Stimulated activated CD8-positive, alpha-beta memory T cell treated with anti-CD3 and anti-CD28 coated beads, Interleukin-2, amount 100 ng/mL, for 1 hour (primary cell): ENCODE measurements at places on chromosomes 5 and 9.

- DNase-seq: no peak
Measured at GRCh38 chr9:110605565-110605964, 26.0 kb upstream of the SVEP1 start.

DNA sequence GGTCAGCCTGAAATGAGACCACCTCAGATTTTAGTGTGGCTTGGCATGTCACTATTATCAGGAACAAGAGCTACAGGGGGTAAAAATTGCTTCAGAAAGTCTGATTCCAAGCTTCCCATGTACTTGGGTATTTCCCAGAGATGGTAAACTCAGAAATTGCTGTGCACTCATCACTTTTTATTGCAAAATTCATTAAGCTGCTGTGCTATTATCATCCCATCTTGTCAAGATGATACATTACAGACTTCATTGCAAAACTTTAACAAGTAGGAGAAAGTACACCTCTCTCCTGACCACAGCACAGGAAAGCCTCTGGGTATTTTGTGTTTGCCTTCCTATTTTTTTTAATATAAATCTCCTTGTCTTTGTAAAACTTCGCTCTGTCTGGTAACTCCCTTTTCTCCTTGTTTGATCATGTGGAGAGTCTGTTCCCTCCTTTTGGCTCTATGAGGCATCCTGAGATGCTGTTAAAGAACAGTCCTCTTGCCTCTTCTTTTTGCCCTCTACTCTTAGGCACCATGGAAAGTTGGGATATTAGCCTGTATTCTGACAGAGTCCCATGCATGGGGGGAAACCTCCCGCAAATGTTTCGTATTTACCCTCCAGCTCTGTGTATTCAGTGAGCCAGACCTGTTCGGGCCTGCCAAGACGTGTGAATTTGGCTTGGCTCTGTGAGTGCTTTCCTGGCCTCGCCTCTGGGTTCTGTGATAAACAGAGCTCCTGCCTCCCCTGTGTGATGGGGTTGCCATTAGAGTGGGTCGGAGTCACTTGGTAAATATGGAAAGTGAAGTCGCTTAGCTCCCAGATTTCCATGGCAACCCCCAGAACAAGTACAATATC, 260.7 kb downstream of the NR3C1 start:
- DNase-seq: no peak

DNA sequence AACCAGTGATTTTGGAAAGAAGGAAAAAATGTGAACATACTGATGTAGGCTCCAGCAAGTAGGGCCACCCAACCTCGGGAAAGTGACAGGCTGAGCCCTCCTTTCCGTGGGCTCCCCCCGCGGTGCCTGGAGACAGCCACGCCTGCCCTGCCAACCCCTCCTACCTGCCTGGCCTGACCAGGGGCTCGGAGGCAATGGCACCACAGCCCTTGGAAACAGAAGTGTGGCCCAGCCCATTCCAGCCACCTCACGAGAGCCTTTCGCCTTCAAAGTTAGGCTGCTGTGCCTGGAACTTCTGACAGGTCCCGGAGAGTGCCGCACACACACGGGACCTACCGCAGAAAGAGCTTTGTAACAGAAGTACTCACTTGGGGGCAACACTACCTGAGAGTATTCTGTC, 49.5 kb upstream of the LRRC14B start:
- DNase-seq: no peak

DNA sequence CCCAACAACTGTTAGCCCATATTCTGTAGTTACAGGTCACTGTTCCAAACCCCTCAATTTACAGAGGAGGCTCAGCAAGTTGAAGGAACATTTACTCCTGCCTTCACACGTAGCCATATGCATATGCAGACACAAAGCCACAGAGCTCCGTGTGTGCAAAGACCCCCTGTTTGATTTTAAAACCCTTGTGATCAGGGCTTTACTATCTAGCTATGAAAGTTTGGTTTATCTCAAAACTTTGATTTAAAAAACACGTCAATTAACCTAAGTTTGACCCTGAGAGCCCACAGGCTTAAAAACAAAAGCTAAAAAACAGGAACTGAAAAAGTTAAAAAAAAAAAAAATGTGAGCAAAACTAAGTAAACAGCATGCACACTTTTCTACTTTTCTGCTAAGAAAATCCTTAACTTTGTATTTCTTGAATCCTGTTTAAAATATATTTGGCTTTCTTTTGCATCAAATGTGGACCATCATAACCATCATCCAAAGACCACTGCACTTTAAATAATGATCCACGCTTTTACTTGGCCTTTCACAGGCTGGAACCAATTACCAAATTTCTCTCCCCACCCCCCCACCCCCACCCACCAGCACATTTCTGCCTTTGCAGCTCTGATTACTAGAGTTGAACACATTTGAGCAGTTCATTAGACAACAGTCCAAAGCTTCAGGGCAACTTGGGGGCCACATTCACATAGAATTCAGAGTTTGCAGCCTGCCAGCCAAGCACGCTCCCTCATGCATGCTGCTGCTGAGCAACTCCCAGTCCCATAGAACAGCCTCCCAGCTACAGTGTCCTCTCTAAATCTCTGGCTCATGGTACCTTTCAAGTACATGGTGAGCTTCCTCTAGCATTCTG, 128.8 kb upstream of the MAP3K1 start:
- no peak for DNase-seq

- no peak for DNase-seq
Measured at GRCh38 chr9:120655005-120655622, 59.2 kb downstream of the MEGF9 start.

- DNase-seq: no peak
Measured at GRCh38 chr9:99041618-99042017, 63.3 kb upstream of the TGFBR1 start.

GRCh38 chr5:80959768-80960442, at the start of gene RASGRF2:
Gene RASGRF2 (plus strand): TSS chr5:80960363. CDS start chr5:80960739, 376 bp downstream.
- no peak for DNase-seq

DNA sequence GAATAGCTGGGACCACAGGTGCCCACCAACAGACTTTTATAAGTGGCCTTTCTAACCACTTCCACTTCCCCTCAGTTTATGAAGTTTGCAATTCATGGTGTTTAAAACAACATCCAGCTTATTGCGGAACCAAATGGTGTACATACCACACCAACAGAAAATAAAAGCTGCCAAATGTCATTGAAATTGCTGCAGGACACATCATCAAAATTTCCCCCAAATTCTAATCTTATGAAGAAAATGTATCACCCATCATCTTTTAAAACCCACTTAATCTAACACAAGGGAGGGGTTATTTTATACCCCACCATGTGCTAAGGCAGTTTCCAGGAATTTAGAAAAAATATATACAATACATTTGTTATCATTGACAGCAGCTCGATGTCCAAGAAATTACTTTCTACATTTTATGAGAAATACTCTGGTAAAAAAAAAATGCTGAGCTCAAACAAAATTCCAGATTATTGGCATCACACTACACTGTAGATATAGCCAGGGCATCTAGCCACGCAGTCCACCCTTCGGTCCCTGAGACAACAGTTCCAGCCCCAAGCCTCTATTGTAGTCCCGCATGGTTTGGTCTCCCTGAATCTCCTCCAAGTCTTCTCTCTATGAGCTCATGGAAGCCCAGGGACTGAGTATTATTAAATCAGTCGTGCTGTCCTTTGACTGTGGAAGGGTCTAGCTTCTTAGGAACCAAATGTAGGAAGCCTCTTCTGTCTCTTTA, 372.8 kb upstream of the SLC30A5 start:
- DNase-seq: no peak

- DNase-seq: no peak
Measured at GRCh38 chr5:684751-685216, 8.4 kb downstream of the TPPP start.

- DNase-seq: no peak
Measured at GRCh38 chr9:4857163-4857810, 64.5 kb downstream of the RCL1 start.

DNA sequence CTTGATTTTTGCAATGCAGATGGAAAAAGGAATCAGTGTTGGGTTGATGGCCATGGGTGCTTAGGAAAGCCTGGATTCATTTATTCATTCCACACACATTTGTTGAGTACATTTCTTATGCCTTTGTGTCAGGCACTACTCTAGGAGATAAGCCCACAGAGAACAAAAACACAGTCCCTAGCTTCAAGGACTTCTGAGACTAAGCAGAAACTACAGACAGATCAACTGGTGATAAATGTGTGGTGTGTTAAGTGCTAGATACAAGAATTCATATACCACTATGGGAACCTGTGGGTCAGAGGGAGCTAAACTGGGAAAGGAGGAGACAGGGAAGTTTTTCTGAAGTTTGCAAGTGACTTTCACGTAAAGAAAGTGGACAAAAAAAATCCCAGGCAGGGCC, 119.9 kb downstream of the CEMIP2 start:
- DNase-seq: no peak

- DNase-seq: no peak
Measured at GRCh38 chr9:91949946-91950664, at the start of gene ROR2. Gene ROR2 (minus strand): TSS chr9:91950228.

- DNase-seq: no peak
Measured at GRCh38 chr5:158435161-158435616, 576.2 kb upstream of the CLINT1 start.

DNA sequence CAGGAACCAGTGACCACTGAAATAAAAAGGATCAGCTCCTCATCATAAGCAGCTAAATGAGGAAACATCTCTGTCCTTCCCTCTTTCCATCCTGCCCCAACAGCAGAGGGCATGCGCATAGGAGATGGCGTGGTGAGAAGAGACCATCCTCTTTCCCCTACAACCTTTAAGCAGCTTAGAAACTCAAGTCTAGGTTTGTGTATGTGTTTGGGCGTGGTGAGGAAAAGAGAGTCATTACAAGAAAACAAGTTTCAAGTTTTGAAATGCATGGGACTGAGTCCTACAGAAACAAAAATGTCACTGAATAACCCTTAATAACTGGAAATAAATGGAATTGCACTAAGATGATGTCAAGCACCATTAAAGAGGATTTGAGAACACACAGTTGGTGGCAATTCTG, 96.4 kb upstream of the IL12B start:
- no peak for DNase-seq

GRCh38 chr5:115847290-115847689, 5.6 kb downstream of the AP3S1 start:
- no peak for DNase-seq

DNA sequence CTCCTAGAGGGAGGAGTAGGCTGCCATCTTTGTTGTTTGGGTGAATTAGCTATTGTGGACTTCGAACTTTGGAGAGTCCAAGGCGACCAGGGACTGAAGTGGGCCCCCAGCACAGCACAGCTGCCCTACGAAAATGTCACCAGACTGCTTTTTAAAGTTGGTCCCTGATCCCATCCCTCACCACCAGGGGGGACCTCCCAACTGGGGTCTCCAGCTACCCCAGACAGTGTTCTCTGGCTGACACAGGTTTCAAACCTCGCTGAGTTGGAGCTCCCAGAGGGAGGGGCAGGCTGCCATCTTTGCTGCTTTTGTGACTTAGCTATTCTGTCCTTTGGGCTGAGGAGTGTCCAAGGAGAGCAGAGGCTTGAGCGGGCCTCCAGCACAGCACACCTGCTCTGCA, 45.7 kb upstream of the ADRB2 start:
- DNase-seq: no peak

GRCh38 chr5:103808464-103809106, 246.0 kb upstream of the NUDT12 start:
- no peak for DNase-seq

- no peak for DNase-seq
Measured at GRCh38 chr5:90504743-90505142, 24.6 kb downstream of the LYSMD3 start.

DNA sequence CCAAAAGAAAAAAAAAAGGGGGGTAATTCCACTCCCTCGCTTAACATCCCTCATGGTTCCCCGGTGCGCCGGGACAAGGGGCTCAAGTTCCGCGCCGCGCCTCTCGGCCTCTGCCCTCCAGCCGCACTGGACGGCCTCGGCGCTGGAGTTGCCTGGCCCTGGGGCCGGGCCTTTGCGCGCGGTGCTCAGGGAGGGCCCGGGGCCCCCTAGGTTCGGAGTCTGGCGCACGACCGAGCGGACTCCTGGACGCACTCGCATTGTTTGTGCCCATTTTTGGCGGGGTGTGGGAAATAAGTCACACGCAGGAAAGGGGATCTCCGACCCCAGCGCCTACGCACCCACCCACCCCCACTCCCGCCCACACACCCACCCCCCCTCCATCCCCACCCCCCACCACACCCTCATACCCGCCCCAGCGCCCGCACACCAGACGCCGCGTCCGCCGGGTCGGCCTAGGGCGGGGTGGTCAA, 381 bp downstream of the MED22 start:
- peak; percentile 12 for DNase-seq

GRCh38 chr5:163855754-163856153, 350.3 kb downstream of the MAT2B start:
- DNase-seq: no peak

GRCh38 chr9:109418827-109419226, 79.3 kb downstream of the PTPN3 start:
- no peak for DNase-seq

GRCh38 chr5:35856765-35857351, at the start of gene IL7R:
Gene IL7R (plus strand): TSS chr5:35856891. CDS start chr5:35856978, 87 bp downstream.
- no peak for DNase-seq

- no peak for DNase-seq
Measured at GRCh38 chr9:37417857-37418618, 4.5 kb upstream of the GRHPR start.

- no peak for DNase-seq
Measured at GRCh38 chr5:69211200-69211599, 21.8 kb downstream of the CENPH start.

DNA sequence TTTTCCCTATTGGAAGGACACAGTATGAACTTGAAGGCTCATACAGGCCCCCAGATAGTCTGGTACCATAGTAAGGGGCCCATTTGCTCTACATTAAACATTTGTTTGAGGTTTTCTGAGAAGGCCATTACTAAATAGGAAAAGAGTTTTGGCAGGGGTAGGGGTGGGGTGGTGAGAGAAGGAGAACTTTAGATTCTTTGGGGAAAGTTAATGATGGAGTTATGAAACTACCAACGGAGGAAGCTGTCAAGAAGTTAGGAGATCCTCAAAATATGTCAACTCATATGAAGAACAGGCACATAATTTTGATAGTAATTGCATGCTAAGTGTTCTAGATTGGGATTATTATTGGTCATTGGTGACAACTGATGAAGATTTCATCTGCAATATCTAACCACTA, 114.7 kb downstream of the TAF11L14 start:
- no peak for DNase-seq

DNA sequence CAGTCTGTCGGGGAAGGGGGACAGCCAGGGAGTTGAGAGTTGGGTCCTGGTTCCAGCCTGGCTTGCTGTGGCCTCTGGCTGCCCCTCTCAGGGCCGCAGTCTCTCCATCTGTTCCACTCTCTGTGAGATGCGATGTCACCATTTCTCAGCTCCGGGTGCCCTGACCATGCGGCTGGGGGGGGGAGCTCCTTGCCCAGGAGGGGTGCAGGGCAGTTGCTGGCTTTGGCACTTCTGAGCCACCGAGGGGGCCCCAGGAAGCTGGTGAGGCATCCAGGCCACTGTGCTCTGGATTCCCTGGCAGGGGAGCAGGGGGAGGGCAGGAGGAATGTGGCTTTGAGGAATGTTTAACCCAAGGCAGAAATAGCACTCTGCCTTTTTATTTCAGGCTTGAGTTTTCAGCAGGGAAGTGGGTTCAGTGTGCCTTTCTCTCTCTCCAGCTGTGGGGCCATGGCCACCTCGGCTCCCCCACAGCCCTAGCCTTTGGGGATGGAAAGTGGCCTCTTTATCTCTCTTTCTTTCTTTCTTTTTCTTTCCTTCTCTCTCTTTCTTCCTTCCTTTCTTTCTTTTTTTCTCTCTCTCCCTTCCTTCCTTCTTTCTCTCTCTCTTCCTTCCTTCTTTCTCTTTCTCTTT, 11.0 kb downstream of the NCS1 start:
- DNase-seq: no peak

- no peak for DNase-seq
Measured at GRCh38 chr9:117528225-117528624, 113.4 kb upstream of the ASTN2 start.
